Breast epithelium (tissue), 4 donors: ENCODE measurements at places on chromosomes 1 and 21.

GRCh38 chr1:34898330-34898761 lies 31.1 kb downstream of the DLGAP3 start:
- no peak for DNase-seq

DNA sequence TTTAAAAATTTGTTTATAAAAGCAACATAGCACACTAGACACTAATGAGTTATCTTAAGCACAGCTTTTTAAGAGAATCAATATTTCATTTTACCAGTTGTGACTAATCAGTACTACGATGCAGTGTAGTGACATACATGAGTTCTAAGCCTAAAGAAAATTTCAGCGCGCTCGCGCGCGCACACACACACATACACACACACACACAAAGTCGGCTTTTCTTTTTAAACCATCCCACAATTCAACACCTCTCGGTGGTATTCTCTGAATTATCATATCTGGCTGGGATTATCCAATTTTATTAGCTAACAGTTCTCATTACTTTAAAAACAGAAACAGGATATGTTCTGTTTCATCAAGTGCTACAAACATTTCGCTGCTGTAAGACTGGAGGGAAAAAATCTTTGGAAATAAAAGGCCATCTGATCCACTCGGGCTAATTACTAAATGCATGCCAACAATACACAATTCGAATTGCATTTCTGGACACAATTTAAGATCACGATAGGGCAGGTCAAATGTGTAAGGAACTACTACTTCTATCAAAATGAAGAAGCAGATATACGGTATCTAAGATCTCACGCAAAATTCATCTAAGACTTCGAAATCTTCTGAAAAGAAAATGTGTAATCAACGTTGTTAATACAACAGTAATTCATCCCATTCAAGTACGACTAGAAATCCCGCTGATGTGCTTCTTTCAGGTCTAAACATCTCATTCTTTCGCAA lies 1.2 kb downstream of the TUT4 start:
- no peak for DNase-seq

GRCh38 chr1:59707178-59707791 lies 107.5 kb upstream of the HOOK1 start:
- no peak for DNase-seq

- no peak for DNase-seq
Observed at GRCh38 chr1:30777904-30778153, 20.3 kb upstream of the LAPTM5 start.

- no peak for DNase-seq
Observed at GRCh38 chr1:167698313-167698712, 23.5 kb upstream of the MPZL1 start.

DNA sequence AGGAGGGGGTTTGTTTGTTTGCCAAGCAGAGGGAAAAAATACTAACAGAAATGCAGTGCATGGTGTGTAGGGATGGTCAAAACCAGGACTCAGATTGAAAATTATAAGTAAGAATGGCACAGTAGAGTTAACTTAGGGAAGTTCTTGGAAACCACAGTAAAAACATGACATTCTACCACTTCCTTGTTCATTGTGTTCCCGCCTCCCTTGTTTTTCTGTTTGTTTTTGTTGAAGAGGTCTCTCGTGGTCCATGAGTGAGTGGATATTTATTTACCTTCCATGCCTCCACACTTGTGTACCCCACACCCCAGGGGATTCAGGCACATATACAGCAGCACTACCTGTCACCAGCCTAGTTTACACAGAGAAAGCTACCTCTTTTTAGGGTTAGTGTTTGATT lies 69.6 kb downstream of the OLFML2B start:
- no peak for DNase-seq
